ENCODE measurements at places on chromosomes 5 and 9. TPM values are rescaled to one million over a fixed set of nuclear protein-coding genes. Genes with fewer than 3 reads are reported as not detected.

Gene CCDC107
- total RNA-seq, result 17.2 TPM

Gene CFAP157
- total RNA-seq, result not detected

Gene WNT8A
- total RNA-seq, result not detected

- H3K27me3 ChIP-seq, result no peaks in the 10 kb centered on the region
- H3K4me3 ChIP-seq, result no peak overlapping the region
- DNase-seq, result no peak
- no peaks in the 10 kb centered on the region for H3K36me3 ChIP-seq
These were observed 171.3 kb downstream of the C5orf15 start for GRCh38 chr5:133797167-133797566.

GRCh38 chr5:73519531-73520283 lies 21.5 kb downstream of the BTF3 start:
- DNase-seq, result no peak
- no peaks in the 10 kb centered on the region for H3K36me3 ChIP-seq
- H3K4me1 ChIP-seq, result no peaks in the 10 kb centered on the region
- no peak overlapping the region for H3K27ac ChIP-seq

DNA sequence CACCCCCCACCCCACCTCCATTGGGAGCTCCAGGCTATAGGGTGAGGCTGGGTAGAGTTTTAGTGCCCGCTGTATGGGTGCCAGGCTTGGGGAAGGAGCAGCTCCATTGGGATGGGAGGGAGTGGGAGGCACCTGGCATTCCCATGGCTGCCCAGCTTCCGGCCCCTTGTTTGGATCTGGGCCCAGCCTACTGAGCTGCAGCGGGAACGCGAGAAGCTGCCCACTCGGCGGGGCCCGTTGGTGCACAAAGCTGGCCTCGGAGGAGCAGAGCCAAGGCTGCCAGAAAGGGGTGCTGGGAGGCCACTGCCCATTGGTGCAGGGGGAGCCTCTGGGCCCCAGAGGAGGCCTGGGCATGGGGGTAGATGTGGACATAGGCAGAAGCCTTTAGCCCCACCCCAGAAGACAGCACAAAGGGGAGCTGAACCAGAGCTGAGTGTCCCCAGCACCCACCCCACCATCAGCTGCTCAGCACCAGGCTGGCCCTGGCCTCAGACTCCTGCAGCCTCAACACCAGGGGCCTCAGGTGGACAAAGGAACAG lies 4.4 kb downstream of the LCN9 start:
- no peaks in the 10 kb centered on the region for H3K4me1 ChIP-seq
- H3K36me3 ChIP-seq, result no peaks in the 10 kb centered on the region
- no peak overlapping the region for H3K4me3 ChIP-seq
- H3K27me3 ChIP-seq, result no peaks in the 10 kb centered on the region
- no peak overlapping the region for H3K27ac ChIP-seq
- no peak for DNase-seq

DNA sequence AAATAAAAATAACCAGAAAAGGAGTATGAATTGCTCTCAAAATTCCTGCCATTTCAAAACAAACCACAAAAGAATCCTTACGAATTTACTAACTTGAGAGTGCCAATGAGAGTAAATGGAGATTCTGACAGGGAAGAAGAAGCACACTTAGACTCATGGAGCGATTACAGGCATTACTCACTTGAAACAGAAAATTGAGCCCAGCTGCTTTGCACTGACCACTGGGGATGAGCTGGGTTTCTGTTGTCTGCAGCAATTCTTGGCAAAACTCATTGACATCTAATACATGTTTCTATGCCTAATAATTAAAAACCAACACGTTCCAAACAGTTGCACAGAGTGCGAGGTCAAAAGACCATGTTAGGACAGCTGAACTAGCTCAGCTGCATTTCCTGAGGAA lies 731.6 kb downstream of the DNAH5 start:
- no peak overlapping the region for H3K4me3 ChIP-seq
- no peaks in the 10 kb centered on the region for H3K4me1 ChIP-seq
- H3K36me3 ChIP-seq, result no peaks in the 10 kb centered on the region
- DNase-seq, result no peak

Measured in vagina (tissue), 2 donors.